Stimulated activated CD8-positive, alpha-beta memory T cell treated with anti-CD3 and anti-CD28 coated beads, Interleukin-2, amount 100 ng/mL, for 1 hour (primary cell): ENCODE measurements at places on chromosomes 7 and 10.

GRCh38 chr10:97390091-97390490 lies 11.0 kb downstream of the RRP12 start:
- DNase-seq = no peak

DNA sequence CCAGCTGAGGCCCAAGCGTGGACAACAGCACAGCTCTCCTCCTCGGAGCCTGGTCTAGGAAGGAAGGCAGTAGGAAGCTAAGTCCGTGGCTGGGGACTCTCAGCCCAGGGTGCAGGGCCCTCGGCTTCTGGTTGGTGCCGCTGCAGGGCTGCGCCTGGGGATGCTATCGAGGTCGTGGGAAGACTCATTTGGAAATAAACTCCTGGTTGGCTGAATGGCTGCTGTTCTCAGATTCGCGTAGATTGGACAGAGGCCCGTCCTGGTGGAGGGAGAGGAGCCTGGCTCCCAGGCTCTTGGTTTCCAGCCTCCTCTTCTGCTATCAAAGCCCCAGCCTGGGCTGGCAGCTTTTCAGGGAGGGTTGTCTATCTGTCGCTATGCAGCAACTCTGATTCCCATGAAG lies 152.6 kb upstream of the FZD8 start:
- no peak for DNase-seq

GRCh38 chr10:47092831-47093230 lies 181.6 kb downstream of the PTPN20 start:
- no peak for DNase-seq

DNA sequence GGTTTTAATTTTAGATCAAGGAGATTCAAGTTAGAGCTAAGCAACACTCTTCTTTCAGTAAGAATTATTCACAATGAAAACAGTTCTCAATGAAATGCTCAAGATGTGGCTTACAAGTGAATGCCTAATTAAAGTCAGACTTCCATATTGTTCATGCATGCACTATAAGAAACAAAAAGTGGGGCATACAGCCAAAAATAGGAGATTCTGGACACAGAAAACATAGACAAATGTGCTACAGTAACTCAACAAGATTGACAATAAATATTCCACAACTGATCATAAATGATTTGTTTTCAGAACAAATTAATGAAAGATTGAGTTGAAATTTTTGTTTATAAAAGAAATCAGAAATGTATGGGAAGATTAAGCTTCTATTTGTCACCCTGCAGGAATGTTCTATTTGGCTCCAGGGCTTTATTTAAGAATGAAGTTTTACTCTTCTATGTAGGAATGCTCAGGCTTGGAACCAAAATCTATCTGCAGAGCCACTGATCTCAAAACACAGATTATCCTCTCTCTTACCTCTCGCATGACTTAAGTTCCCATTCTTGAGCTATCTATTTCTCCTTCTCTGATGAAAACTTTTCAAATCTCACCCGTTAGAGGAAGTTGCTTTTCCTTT lies 89.0 kb upstream of the PIP4K2A start:
- no peak for DNase-seq

- DNase-seq = no peak
These were observed 420.5 kb upstream of the GALNT17 start for GRCh38 chr7:70711452-70711851.

DNA sequence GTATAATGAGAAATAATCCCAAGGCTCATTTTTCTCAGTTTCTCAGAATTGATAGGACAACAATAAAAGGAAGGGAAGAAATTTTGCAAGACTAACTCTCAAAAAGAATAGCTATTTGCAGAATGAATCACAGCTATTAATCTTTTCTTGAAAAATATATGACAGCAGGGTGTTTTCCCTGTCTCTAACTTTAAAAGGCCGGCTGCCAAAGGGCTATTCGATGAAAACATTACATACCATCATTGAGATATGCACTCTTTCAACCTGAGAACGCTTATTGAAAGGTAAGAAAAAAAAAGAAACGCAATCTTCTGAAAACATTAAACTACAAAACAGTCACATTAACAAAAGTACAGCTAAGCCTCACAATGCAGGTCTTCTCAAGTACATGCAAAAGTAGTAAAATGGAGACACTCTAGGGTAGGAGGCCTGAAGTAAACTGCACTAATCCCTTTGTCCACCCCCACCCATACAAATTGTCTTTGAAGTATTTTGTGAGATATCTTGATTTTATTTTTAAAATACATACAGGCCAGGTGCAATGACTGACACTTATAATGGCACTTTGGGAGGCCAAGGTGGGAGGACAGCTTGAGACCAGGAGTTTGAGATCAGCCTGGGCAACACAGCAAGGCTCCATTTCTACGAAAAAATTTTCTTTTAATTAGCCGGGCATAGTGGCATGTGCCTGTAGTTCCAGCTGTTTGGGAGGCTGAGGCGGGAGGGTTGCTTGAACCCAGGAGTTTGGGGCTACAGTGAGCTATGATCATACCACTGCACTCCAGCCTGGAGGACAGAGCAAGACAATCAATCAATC lies 83.0 kb downstream of the PARD3 start:
- DNase-seq = no peak
